ENCODE measurements at places on chromosomes 5 and 9.

DNA sequence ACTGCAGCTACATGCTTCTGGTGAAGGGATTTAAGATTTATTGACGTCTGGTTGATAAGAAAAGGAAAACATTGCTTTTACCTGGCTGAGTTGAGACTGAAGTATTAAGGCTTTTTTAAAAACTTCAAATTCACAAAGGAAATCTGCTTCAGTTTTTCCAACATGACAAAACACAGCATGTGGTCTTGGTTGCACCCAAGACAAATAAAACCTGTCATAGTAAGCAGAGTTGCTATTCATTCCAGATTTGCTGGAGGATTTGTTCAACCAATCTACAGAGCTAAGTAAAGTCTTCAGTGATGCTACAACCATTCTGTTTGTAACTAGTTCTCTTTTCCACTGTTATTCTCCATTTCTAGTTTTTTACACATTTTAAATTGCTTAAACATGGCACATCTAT, 11.3 kb downstream of the C5orf63 start:
- H3K4me1 ChIP-seq: no peaks in the 10 kb centered on the region
- H3K4me3 ChIP-seq: no peak overlapping the region
- no peaks in the 10 kb centered on the region for H3K27me3 ChIP-seq
- H3K27ac ChIP-seq: no peak overlapping the region
- no peak for DNase-seq

GRCh38 chr5:147539053-147539452, 29.2 kb upstream of the DPYSL3 start:
- no peak for DNase-seq
- H3K4me3 ChIP-seq: no peak overlapping the region
- H3K36me3 ChIP-seq: no peaks in the 10 kb centered on the region

DNA sequence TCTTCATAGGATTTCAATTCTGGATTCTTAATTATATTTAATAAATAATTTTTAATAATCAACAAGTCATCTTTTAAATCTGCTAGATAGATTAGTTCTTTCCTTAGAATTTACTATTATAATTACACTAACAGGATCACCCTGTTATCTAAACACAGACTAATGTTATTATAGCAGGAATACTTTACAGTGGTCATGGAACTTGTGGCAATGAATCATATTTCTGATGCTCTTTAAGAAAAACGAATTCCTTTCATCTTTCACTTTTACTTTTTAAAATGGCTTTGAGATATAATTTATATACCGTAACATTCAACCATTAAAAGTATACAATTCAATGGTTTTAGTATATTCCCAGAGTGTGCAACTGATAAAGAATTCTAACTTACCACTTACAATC, 29.7 kb upstream of the CDK5RAP2 start:
- H3K27me3 ChIP-seq: no peaks in the 10 kb centered on the region
- no peak overlapping the region for H3K27ac ChIP-seq
- H3K36me3 ChIP-seq: peaks cover 26% of the 10 kb centered on the region
- no peak overlapping the region for H3K4me3 ChIP-seq
- no peaks in the 10 kb centered on the region for H3K4me1 ChIP-seq

DNA sequence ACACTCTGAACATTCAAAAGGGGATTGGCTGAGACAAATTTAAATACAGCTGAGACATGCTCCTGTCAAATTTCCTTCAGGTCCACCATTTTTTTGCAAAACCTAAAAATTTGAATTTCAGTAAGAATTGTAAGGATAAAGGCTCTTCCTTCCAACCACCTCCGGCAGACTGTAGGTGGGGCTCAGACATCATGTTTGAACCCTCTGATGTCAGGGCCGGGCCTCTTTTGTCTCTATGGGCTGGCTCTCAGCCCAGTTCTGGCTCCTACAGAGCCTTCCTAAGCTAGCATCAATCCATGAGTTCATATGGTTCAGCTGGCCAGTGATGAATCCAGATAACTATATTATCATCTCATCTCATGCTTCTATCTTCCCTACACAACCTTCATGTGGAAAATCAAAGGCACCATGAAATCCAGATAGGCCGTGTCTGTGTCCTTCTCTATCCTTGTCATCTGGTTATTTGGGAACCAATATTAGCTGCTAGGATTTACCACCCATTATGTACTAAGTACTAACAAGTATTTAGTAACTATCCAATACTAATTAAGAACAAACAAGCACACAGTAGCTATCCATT, 44.2 kb downstream of the NIPSNAP3B start:
- no peak overlapping the region for H3K4me3 ChIP-seq
- H3K27me3 ChIP-seq: no peaks in the 10 kb centered on the region
- peaks cover 6% of the 10 kb centered on the region for H3K36me3 ChIP-seq
- peaks cover 27% of the 10 kb centered on the region for H3K4me1 ChIP-seq
- no peak overlapping the region for H3K27ac ChIP-seq
